ENCODE measurements at places on chromosomes 4 and X. TPM values are rescaled to one million over a fixed set of nuclear protein-coding genes. Genes with fewer than 3 reads are reported as not detected.

The MAGEE2 gene
- not detected for total RNA-seq

The IL13RA1 gene
- total RNA-seq = 55.8 TPM

The PPARGC1A gene
- total RNA-seq = not detected

The ENOX2 gene
- total RNA-seq = 14.5 TPM

The GAGE12E gene
- not detected for total RNA-seq

The SPANXC gene
- total RNA-seq = not detected

The TNIP3 gene
- 1.4 TPM for total RNA-seq

The NSD2 gene
- total RNA-seq = 41.0 TPM

DNA sequence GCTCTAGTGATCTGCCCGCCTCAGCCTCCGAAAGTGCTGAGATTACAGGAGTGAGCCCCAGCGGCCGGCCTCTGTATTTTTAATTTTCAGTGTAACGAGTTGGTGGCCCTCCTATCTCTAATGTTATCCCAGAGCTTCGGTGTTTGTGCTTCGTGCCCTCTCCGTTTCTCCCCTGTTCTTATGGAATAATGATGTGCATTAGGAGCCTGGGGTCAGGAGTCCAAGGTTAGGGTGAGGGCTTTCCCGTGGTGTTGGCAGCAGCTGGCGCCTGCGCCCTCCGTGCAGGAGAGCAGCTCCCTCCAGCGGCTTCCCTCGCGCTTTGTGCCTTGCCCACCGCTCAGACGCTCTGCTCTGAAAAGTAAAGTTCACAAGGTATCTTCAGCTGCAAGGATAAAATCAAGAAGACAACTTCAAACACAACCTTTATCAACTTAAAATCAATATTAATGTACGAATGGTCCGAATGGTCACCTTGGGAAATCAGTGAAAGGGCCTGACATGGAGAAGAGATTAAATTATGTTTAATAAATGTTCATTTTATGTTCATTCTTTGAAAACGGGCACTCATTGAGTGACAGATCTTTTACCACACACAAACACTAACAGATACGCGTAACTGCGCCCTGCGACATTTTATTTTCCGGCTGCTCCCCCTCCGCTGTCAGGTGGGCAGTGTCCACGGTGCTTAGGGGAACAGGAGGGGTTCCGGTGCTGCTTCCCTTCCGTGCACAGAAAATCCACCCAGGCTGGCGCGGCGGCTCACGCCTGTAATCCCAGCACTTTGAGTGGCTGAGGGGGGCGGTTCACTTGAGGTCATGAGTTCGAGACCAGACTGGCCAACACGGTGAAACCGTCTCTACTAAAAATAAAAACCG is 62.4 kb downstream of the TRAPPC11 start:
- peak; percentile 70 for DNase-seq

GRCh38 chr4:47510506-47511143 is 25.6 kb downstream of the ATP10D start:
- peak; percentile 60 for DNase-seq

DNA sequence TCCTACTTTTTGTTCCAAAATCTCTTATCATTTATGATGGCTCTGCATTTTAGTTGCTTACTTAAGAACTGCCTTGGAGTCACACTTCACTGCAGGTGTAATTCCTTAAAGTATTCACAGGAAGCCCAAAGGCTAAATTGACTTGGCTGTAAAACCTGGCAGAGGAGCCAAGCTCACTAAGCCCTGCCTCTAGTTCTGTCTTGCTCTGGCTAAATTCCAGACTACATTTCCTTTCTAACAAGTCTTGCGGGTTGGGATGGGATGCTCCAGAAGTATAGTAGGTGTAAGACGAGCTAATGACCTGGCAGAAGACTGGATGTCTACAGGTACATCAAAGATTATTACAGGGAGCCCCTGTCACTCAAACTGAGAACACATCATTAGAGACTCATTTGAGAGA is 924.0 kb upstream of the INTU start:
- no peak for DNase-seq

DNA sequence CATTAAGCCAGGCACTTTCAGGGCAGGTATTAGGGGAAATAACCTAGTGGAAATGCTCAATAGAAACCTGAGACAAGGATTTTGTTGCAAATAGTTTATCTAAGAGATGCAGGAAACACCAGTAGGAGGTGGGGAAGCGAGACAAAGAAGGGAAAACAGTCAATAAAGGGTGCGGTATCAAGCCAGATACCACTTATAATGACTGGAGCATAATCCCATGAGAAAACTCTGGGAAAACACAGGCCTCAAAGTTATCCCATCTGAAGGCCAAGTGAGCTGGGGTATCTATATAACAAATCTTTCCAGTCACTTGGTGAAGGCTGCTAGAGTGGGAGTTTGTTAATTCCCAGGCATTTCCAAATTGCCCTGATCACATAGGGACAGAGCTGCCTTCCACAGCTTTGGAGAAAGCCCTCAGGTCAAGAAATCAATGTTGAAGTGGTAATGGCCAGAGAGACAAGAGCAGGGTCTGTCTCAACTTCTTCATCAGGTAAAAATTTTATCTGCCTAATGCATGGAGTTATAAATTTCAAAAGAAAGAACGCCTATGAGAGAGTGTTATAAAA is 9.8 kb upstream of the HMGB2 start:
- no peak for DNase-seq

DNA sequence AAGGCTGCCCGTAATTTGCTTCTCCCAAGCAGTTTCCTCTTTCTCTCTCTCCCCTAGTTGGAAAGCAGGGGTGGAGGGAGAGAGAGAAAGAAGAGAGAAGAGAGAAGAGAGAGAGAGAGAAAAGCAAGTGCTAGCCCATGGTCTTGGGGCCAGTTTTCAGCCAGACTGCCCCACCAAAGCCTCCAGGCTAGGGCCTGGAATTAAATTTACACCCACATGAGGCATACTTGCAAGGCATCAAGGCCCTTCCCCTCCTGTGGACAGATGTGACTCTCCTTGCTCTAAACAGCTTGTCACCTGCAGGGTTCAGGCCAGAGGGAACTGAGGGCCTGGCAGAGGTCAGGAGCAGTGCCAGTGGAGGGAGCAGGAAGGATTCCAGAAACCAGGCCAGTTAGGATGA is 1.7 kb upstream of the CXCR3 start:
- no peak for DNase-seq

GRCh38 chr4:153061971-153062370 is 125.8 kb downstream of the FHDC1 start:
- DNase-seq = no peak

GRCh38 chr4:25874655-25875054 is 11.9 kb upstream of the SEL1L3 start:
- no peak for DNase-seq

DNA sequence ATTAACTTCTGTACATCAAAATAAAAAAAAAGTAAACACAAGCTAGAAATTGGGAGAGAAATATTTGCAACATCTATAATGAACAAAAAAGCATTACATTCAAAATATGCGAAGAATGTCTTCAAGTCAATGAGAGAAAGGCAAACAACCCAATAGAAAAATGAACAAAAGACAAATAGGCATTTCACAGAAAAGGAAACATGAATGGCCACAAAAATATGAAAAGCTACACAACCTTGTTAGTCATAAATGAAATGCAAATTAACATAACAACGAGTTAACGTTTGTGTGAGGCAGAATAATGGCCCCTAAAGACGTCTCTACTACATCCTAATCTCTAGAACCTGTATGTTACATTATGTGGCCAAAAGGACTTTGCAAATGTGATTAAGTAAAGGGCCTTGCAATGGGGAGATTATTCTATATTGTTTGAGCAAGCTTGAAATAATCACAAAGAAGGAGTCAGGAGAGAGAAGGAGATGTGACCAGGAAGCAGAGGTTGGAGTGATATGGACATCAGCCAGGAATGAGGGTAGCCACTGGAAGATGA is 86.8 kb downstream of the WDFY3 start:
- DNase-seq = peak; percentile 21

DNA sequence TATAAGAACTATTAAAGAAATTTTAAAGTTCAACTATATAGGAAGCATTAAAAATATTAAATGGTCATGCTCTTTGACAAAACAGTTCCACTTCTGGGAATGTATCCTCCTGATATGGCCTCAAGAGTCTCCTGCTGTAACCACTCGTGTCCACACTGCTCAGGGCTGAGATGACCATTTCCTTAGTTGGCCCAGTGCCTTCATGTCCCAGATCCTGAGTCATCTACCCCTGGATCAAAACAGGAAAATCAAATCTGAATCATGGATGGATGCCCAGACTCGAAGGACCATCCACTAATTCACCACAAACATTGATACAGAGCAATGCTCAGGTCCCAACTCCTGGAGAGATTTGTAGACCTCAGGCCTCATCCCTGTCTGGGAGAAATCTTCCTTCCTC is 44.7 kb downstream of the GPRASP3 start:
- DNase-seq = peak; percentile 69

DNA sequence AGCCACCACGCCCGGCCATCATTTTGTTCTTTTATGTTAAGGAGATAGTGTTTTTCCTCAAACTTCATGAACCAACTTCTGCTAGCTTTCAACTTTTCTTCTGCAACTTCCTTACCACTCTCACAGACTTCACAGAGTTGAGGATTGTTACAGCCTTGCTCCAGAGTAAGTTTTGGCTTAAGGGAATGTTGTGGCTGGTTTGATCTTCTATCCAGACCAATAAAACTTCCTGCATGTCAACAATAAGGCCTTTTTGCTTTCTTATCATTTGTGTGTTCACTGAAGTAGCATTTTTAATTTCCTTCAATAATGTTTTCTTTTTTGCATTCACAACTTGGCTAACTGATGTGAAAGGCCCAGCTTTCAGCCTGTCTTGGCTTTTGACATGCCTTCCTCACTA is 12.7 kb upstream of the TET2 start:
- no peak for DNase-seq

GRCh38 chr4:5374994-5375393 is 323.7 kb downstream of the STK32B start:
- no peak for DNase-seq

DNA sequence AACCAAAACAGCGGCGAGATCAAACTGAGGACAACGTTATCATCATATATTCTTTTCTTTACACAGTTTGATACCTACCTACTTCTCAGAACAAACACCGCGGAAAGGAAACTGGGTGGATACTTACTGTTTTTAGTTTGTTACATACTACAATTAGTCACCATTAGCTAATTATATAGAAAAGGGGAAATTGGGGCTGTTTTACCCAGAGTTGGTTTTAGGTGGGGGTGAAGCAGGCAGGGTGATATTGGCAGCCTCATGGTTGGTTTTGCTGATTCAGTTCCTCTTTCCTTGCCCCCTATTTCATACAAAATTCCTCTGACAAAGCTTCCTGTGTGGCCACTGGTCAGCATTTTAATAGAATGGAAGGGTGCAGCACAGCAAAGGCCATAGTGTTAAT is 77.8 kb downstream of the SORBS2 start:
- no peak for DNase-seq

DNA sequence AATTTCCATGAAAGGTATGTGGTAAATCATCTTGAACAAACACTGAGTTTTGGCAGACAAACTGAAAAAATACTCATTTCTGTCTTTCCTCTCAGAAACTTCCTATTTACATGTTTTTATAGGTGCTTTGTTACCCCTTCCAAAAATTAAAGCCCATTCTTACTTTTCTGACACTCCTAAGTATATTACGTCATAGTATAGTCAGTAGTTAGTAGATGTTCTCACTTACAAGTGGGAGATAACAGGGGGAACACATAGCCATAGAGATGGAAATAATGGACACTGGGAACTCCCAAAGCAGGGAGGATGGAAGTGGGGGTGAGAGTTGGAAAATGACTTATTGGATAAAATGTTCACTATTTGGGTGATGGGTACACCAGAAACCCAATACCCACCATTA is 28.8 kb downstream of the TXK start:
- no peak for DNase-seq

GRCh38 chr4:165403048-165403447 is 24.2 kb downstream of the CPE start:
- no peak for DNase-seq

DNA sequence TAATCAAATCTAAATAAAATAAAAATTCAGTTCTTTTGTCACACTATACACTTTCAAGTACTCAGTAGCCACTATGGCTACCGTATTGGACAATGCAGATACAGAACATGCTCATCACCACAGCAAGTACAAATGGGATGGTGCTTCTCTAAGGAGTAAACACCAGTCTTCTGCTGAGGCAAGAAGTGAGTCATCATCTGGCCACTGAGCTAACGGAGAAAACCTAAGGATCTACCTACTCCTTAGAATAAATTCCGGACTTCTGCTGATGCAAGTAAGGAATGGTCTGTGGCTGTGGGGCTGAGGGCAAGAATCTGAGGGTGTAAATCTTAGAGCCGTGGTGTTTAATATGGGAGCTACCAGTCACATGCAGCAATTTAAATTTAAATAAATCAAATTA is 11.3 kb upstream of the RBMXL3 start:
- peak; percentile 4 for DNase-seq

DNA sequence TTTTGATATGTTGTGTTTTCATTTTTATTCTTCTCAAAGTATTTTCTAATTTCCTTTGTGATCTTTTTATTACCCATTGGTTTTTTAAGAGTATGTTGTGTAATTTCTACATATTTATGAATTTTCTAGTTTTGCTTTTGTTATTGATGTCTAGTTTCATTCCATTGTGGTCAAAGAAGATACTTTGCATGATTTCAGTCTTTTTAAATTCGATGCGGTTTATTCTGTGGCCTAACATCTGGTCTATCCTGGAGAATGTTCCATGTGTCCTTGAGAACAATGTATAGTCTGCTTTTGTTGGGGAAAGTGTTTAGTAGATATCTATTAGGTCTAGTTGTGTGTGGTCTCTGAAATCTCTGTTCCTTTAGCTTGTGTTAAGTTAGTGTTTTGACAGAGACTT is 46.2 kb downstream of the PPEF1 start:
- DNase-seq = no peak

All from GM23248 (cell line).